Dermis microvascular lymphatic vessel endothelial cell (primary cell): ENCODE measurements at places on chromosomes 16 and 17.

- no peak for DNase-seq
These were observed 419.9 kb downstream of the CDH13 start for GRCh38 chr16:83046664-83047063.

- DNase-seq, result no peak
These were observed 122.2 kb downstream of the CCDC182 start for GRCh38 chr17:57622683-57623433.

DNA sequence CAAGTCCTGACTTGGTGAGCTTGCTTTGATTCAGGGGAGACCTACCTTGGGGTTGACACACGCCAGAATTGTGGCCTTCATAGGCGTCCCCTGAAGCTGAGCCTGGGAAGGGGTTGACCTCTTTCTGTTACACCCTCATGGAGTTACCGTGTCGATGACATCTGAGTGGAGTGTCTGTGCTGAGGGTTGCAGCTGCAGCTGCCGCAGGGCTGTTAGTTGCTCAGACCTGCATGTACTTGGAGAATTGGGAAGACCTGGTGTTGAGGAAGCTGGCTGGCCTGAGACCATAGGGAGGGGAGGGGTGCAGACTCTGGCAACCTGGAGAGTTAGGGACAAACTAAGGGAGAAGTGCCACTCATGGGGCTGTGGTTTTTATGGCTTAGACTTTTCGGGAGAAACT, 9.6 kb downstream of the GSE1 start:
- no peak for DNase-seq

- DNase-seq, result peak; percentile 35
These were observed 1.3 kb downstream of the SLC16A11 start for GRCh38 chr17:7042501-7043181.

DNA sequence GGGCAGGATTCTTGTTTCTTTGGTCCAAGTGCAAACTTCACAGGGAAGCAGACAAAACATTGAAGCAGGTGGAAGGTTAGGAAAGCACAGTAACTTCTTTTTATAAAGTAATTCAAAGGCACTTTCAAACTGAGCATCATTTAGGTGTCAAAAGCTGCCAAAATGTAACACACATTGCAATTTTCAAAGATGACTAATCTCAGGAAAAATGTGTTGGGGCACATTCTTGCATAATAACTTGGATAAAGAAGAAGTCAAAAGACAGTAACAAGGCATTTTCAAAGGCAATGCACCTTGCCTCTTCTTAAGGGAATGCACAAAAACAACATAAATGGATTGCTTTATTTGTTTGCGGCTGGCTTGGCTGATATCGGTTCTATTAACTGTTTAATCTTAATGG, 3.6 kb downstream of the KCNJ2 start:
- no peak for DNase-seq

DNA sequence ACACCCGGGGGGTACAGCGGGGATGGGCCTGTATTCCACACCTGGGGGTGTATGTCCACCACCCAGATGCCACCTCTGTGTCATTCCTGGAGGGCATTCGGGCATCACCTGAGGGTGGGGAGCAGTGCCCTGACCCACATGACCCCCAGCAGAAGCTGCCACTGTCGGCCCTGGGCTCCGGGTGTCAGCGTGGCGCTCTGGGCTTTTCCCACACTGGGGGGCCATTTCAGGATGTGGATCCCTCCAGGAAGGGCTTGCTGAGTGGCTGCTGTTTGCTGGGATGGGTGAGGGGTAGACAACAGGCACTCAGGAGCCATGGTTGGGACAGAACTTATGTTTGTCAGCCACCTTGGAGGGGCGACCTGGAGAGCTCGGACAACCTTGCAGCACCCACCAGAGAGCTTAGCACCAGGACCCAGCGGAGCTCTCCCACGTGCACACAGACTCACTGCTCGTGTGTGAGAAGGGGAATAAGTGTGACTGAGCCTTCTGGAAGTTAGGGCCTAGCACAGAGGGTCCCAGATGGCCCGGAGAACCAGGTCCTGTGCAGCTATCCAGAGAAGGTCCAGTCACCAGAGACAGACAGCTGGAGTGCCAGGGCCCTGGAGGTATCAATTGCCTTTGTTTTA, 102.7 kb downstream of the METRNL start:
- no peak for DNase-seq

DNA sequence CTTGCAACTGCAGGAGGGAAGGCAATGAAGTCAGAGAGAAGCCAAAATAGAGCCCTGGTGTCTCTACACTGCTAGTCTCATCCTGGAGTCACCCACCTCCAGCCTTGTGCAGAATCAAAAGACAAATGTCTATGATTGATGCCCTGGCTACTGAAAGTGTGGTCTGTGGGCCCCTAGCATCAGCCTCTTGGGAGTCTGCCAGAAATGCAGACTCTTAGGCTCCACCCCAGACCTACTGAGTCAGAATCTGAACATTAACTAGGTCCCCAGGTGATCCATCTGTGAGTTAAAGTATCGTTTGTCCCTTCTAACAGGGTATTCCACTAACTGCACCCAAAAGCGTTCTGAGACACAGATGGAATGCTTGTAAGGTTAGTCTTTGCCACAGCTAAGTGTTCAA, 21.2 kb downstream of the EARS2 start:
- DNase-seq, result no peak

- DNase-seq, result no peak
These were observed 30.5 kb downstream of the CYTH1 start for GRCh38 chr17:78751447-78752161.

DNA sequence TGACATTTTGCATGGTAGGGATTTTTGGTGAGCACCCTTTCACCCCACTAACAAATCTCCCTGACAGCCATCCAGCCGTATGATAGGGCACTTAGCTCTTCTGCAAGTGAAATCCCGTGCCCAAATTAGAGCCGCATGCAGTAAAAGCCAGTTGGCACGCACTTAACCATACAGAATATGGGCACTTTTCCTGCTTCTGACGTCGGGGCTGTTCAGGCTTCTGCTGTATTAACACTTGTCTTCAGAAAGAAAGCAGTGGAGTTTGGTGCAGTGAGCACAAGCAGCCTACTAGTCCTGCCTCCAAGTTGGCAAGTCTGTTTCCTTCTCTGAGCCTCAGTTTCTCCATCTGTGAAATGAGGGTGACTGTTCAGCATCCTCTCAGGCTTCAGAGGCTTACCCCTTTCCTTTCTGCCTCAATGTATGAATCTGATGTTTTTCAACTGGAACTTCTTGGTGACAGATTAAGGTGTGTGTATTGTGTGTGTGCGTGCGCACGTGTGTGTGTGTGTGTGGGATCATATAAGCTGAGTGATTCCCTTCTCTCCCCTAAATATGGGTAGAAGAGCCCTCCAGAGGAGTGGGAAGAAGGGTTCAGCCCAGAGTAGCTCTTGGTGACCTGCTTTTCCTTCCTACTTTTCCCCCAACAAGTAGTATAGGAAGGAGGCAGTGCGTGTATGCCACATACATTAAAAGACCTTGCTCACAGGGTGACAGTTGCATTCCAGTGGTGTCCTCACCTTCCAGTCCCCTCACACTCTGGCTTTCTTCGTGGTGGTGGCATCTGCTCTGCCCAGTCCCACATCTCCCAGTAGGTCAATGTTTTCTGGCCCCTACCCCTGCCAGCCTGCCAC, 19.0 kb downstream of the IGF2BP1 start:
- no peak for DNase-seq

DNA sequence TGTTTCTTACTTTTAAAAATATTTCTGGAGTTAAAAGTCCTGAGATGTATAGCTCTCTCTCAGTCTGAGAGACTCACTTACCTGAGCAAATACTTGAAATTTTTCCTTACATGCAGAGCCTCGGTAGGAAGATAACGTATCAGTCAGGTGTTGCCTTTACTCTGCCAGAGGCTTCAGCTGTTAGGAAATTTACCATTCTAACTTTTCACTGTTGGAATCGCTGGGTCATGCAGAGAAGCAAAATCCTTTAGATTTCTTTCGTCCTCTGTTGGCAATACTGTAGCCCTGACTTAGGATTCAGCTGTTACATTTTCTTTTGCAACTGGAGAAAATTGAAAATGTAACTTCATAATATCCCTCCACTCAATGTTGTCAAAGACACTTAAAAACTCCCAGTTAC, 20.0 kb upstream of the KCNJ16 start:
- no peak for DNase-seq

DNA sequence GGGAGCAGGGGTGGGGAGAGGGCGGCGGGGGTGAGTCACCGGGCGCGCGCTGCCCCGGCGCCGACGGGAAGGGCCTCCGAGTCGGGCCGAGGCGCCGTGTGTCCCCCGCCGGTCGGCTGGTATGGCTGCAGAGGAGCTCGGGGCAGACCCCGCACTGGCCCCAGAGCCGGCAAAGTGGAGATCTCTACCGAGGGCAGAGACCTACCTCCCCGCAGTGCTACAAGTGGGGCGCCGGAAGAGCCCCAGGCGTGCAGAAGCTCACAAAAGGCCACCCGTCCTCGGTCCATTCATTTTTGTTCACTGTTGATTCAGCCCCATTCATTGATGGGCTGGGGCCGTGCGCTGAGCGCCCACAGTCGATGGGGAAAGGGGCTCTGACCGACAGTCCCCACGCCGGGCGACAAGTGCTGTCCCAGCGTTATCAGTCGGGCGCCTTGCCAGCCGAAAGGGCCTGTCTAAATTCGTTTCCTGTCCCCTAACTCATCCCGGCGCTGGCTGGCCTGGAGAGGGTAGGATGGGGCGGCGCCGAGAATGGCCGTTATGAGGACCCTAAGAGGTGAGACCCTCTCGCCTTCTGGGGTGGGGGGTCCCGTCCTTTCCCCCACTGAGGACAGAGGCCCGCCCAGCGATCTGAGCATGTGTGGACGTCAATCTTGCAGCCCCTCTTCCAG, 709 bp upstream of the ENO3 start:
- no peak for DNase-seq

DNA sequence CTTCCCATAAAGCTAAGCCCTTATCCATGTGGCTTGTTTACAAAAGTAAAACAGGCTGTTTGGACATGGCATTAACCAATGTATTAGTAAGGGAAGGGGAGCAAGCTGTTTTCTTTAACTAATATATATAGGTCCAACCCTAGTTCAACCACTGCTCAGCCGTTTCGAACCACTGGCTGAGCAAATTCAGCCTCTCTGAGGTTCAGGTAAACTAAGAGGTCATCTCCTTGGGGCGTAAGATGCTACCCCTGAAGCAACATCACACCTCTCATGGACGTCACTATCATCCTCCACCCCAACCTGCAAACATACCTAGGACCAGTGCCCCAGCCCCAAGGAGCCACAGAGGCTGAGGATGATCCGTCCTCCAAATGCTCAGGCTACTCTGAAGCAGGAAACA, 45.2 kb downstream of the ANKRD11 start:
- DNase-seq, result no peak
